ENCODE measurements at places on chromosomes 4 and X.

GRCh38 chrX:129449148-129449547 lies 74.1 kb downstream of the SMARCA1 start:
- DNase-seq = no peak
- H3K36me3 ChIP-seq = no peaks in the 10 kb centered on the region
- H3K4me1 ChIP-seq = no peaks in the 10 kb centered on the region
- no peak overlapping the region for H3K27ac ChIP-seq

GRCh38 chr4:25807102-25807728 lies 55.6 kb downstream of the SEL1L3 start:
- H3K4me1 ChIP-seq = no peaks in the 10 kb centered on the region
- peaks cover 29% of the 10 kb centered on the region for H3K36me3 ChIP-seq
- H3K27me3 ChIP-seq = no peaks in the 10 kb centered on the region
- no peak for DNase-seq
- H3K27ac ChIP-seq = no peak overlapping the region
- H3K4me3 ChIP-seq = no peak overlapping the region

- DNase-seq = no peak
- H3K27ac ChIP-seq = no peak overlapping the region
- H3K4me1 ChIP-seq = no peaks in the 10 kb centered on the region
- H3K27me3 ChIP-seq = no peaks in the 10 kb centered on the region
- H3K36me3 ChIP-seq = no peaks in the 10 kb centered on the region
- H3K4me3 ChIP-seq = no peak overlapping the region
Measured at GRCh38 chrX:6382284-6382683, 152.6 kb downstream of the VCX3A start.

DNA sequence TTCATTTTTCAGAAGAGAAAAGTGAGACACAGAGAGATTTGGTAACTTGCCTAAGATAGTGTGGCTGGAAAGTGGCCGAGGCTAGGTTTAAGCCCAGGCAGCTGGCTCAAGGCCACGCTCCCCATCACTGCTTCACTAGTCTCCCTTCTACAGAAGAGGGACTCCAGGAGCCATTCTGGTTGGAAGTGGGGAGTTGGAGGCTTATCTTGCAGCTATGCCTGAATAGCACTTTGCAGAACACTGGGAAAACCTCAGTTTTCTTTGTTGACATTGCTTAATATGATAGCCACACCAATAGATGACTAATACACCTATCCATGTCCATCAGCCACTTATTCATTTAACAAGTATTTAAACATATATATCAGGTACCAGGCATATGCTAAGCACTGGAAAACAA lies 18.5 kb downstream of the LRRC66 start:
- H3K27me3 ChIP-seq = no peaks in the 10 kb centered on the region
- H3K36me3 ChIP-seq = no peaks in the 10 kb centered on the region
- no peaks in the 10 kb centered on the region for H3K4me1 ChIP-seq
- no peak overlapping the region for H3K4me3 ChIP-seq

- DNase-seq = no peak
- no peaks in the 10 kb centered on the region for H3K27me3 ChIP-seq
- H3K4me1 ChIP-seq = no peaks in the 10 kb centered on the region
- no peak overlapping the region for H3K27ac ChIP-seq
- H3K4me3 ChIP-seq = no peak overlapping the region
Measured at GRCh38 chr4:45944000-45944399, 179.9 kb downstream of the GABRG1 start.
